ENCODE measurements at places on chromosomes 13 and 19. TPM values are rescaled to one million over a fixed set of nuclear protein-coding genes. Genes with fewer than 3 reads are reported as not detected.

- no peak overlapping the region for H3K27ac ChIP-seq
- no peaks in the 10 kb centered on the region for H3K36me3 ChIP-seq
- peaks cover 4% of the 10 kb centered on the region for H3K4me1 ChIP-seq
- DNase-seq = no peak
Measured at GRCh38 chr19:5821521-5822180, 16.8 kb downstream of the NRTN start.

- no peak overlapping the region for H3K27ac ChIP-seq
- H3K27me3 ChIP-seq = no peaks in the 10 kb centered on the region
- H3K4me1 ChIP-seq = no peaks in the 10 kb centered on the region
- H3K36me3 ChIP-seq = peaks cover 10% of the 10 kb centered on the region
- no peak overlapping the region for H3K4me3 ChIP-seq
- DNase-seq = peak; percentile 69
Measured at GRCh38 chr13:29520671-29521070, 74.8 kb downstream of the SLC7A1 start.

GRCh38 chr13:51882570-51883225 lies 20.9 kb downstream of the CCDC70 start:
- H3K27me3 ChIP-seq = no peaks in the 10 kb centered on the region
- no peak for DNase-seq
- H3K4me1 ChIP-seq = no peaks in the 10 kb centered on the region

- DNase-seq = peak; percentile 46
- peaks cover under 1% of the 10 kb centered on the region for H3K27me3 ChIP-seq
- no peaks in the 10 kb centered on the region for H3K4me1 ChIP-seq
- no peak overlapping the region for H3K4me3 ChIP-seq
- H3K27ac ChIP-seq = no peak overlapping the region
- no peaks in the 10 kb centered on the region for H3K36me3 ChIP-seq
Measured at GRCh38 chr19:45391346-45391745, 13.5 kb downstream of the PPP1R13L start.

DNA sequence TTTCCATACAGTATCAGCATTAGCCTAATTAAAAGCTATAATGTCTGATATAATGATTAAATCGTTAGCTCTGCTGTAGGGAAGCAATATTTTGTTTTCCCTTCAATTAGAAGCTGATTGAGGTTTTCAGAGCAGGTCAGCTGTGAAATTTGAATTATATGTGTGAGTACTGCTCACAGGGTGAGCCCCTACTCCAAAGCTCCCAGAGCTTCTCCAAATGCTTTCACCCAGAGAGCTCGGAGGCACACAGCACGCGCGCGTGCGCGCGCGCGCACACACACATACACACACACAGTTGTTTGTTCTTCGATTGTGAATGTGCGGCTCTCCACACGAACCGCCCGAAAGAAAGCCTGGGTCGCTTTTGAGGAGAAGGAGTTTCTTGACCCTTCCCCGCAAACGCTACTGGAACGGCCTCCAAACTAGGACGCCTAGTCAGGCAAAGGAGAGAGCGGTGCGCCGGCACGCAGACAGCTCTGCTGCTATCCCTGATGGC lies 4.8 kb upstream of the SOX1 start:
- no peak for DNase-seq
- H3K36me3 ChIP-seq = no peaks in the 10 kb centered on the region
- H3K4me3 ChIP-seq = no peak overlapping the region
- H3K4me1 ChIP-seq = no peaks in the 10 kb centered on the region
- H3K27me3 ChIP-seq = peaks cover 100% of the 10 kb centered on the region
- no peak overlapping the region for H3K27ac ChIP-seq

GRCh38 chr19:2569596-2570465 lies 93.9 kb downstream of the GADD45B start:
- DNase-seq = no peak
- no peaks in the 10 kb centered on the region for H3K36me3 ChIP-seq
- no peak overlapping the region for H3K27ac ChIP-seq
- no peak overlapping the region for H3K4me3 ChIP-seq

- DNase-seq = peak; percentile 71
- peak overlapping the region; percentile 54 for H3K4me3 ChIP-seq
- H3K27ac ChIP-seq = no peak overlapping the region
- H3K27me3 ChIP-seq = peaks cover 97% of the 10 kb centered on the region
Measured at GRCh38 chr13:99980201-99980823, 1.3 kb upstream of the ZIC2 start.

DNA sequence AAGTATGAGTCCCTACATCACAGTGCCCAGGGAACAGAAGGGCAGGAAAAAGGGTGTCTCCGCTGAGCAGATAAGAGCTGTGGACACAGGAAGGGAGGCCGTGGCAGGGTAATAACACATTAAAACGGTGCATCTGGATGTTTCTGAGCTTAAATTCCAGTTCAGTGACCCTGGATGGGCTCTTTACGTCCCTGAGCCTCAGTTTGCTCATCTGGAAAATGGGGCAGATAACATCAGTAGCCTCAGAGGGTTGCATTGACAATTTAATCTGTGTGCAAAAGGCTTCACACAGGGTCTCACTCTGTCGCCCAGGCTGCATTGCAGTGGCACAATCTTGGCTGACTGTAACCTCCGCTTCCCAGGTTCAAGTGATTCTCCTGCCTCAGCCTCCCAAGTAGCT lies 58.1 kb downstream of the CELF5 start:
- no peaks in the 10 kb centered on the region for H3K4me1 ChIP-seq
- H3K4me3 ChIP-seq = no peak overlapping the region
- H3K27me3 ChIP-seq = no peaks in the 10 kb centered on the region
- no peaks in the 10 kb centered on the region for H3K36me3 ChIP-seq
- no peak for DNase-seq
- no peak overlapping the region for H3K27ac ChIP-seq

DNA sequence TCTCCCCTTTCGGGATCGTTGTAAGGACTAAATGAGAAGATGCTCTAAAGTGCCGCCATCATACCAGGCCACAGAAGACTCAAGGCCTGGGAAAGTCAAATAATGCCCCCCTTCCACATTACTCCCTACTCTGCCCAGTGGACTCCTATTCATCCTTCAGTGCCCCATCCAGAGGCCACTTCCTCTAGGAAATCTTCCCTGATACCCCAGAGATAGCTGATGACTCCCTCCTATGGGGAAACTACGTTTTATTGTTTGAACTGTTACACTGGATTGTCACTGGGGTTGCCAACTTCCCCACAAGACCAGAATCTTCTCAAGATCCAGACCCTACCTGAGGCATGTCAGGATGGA lies 14.2 kb downstream of the MEIS3 start:
- H3K27ac ChIP-seq = no peak overlapping the region
- no peaks in the 10 kb centered on the region for H3K36me3 ChIP-seq
- DNase-seq = no peak
- no peaks in the 10 kb centered on the region for H3K27me3 ChIP-seq
- no peaks in the 10 kb centered on the region for H3K4me1 ChIP-seq

DNA sequence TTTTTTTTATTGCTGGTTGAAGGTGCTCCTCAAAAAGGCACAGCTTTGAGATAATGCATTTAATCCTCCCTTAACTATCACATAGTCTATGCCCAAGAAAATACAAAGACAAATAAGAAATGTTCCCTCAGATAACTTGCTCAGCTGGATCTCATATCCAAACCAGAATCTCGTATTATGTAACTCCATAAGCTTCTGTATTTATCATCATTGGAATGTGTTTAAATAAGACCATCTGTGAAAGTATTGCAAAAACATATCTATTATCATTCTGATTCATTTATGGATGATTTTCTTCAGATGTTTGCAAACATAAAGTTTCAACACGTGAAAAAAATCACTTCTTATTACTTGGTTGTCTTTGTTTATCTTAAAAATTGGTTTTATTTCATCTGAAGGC lies 190.9 kb downstream of the IRS2 start:
- H3K27ac ChIP-seq = no peak overlapping the region
- no peaks in the 10 kb centered on the region for H3K4me1 ChIP-seq
- no peaks in the 10 kb centered on the region for H3K36me3 ChIP-seq
- no peak for DNase-seq
- H3K27me3 ChIP-seq = no peaks in the 10 kb centered on the region

GRCh38 chr13:31909864-31910551 lies 121.6 kb upstream of the FRY start:
- H3K36me3 ChIP-seq = no peaks in the 10 kb centered on the region
- H3K27ac ChIP-seq = no peak overlapping the region
- H3K4me1 ChIP-seq = no peaks in the 10 kb centered on the region
- H3K27me3 ChIP-seq = no peaks in the 10 kb centered on the region
- H3K4me3 ChIP-seq = no peak overlapping the region
- DNase-seq = peak; percentile 82

DNA sequence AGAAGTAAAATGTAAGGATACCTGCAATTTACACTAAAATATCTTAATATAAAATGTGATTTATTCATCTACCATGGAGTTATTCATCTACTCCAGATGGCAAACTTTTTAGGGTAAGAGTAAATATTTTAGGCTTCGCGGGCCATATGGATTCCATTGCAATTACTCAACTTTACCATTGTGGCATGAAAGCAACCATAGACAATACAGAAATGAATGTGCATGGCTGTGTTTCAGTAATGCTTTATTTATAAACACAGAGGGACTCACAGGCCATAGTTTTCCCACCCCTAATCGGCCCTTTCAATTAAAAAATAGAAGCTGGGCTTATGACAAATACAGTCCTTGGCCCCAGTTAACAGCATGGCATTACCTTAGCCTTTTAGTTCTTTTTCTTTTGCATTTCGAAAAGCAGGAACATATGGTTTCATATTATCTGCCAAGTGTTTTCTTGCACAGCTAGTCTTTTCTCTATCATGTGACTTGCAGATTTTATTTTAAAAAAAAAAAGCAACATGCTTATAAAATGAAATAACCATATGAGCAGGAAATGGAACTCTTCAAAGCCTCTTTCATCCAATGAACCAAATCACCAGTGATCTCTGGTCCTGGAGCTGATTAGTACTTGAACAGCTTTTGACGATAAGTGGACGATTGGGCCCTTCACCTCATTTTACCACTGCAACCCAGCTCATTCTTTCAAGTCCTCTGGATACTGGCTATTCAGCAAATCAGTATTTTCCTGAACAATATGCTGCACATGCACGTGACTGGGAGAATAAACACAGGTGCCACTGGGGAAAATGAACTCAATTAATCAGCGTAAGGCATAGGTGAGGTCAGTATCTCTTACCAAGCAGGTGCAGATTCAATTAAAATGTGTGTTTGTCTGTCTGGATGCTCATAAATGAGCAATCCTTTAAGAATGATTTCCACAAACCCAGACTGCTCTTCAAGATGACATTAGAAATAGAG lies 63.9 kb downstream of the LHFPL6 start:
- H3K36me3 ChIP-seq = no peaks in the 10 kb centered on the region
- no peak overlapping the region for H3K27ac ChIP-seq
- peaks cover 6% of the 10 kb centered on the region for H3K4me1 ChIP-seq
- H3K27me3 ChIP-seq = peaks cover 71% of the 10 kb centered on the region
- no peak overlapping the region for H3K4me3 ChIP-seq

DNA sequence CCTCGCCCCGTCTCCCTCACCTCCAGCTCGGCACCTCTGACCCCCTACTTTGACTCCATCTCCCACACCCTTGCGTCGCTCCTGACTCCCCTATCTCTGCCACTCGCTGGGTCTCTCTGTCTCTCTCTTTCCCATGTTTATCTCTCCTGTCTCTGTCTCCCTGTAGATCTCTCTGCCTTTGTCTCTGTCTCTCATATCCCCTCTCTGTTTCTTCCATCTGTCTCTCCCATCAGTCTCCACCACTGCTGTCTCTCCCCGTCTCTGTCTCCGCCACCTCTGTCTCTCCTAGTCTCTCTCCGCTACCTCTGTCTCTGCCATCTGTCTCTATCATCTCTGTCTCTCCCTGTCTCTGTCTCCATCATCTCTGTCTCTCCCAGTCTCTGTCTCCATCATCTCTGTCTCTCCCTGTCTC lies 12.4 kb upstream of the BBC3 start:
- no peaks in the 10 kb centered on the region for H3K36me3 ChIP-seq
- DNase-seq = no peak
- H3K27ac ChIP-seq = no peak overlapping the region
- H3K4me1 ChIP-seq = no peaks in the 10 kb centered on the region
- H3K4me3 ChIP-seq = peak overlapping the region; percentile 9
- peaks cover 42% of the 10 kb centered on the region for H3K27me3 ChIP-seq

- H3K27ac ChIP-seq = no peak overlapping the region
- H3K4me1 ChIP-seq = no peaks in the 10 kb centered on the region
- no peak for DNase-seq
- no peaks in the 10 kb centered on the region for H3K36me3 ChIP-seq
- no peak overlapping the region for H3K4me3 ChIP-seq
- H3K27me3 ChIP-seq = no peaks in the 10 kb centered on the region
Measured at GRCh38 chr13:27135023-27135422, 36.6 kb downstream of the USP12 start.

DNA sequence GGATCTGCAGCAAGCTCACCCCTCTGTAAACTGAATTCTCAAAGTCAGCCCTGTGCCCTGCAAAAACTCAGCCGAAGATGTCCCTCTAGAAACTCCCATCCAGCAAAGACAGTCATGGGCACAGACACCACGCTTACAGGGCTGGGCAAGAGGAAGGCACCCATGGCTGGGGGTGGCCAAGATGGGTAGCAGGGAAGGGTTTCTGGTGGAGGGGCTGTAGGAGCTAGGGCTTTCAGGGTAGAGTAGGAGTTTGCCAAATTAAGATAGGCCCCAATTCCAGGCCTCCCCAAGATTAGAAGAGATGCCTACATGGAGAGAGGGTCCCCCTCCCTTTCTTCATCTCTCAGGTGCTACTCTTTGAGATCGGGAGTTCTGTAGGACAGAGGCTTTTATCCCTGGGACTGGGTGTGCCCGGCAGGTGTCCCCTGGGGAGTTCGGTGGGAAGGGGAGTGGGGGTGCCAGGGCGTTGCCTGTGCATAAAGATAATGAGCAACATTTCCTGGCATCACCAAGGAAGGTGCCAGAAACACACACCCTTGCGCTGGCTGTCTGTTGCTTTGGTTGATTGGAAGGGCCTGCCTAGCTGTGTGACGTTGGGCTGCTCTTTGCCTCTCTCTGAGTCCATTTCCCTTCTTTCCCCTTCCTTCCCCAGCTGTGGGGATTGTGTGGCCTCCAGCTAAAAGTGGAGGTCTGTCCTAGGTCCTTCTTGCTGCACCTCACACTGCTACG lies 9.4 kb downstream of the NRTN start:
- H3K4me1 ChIP-seq = no peaks in the 10 kb centered on the region
- no peaks in the 10 kb centered on the region for H3K27me3 ChIP-seq
- DNase-seq = no peak
- H3K4me3 ChIP-seq = no peak overlapping the region

Gene UHRF1
- total RNA-seq = 17.3 TPM

Gene CCNA1
- total RNA-seq = not detected

Gene CCNE1
- total RNA-seq = 15.9 TPM

Gene LILRA2
- not detected for total RNA-seq

Gene LPAR2
- total RNA-seq = 39.9 TPM

Gene LGALS7
- total RNA-seq = not detected

Gene VMAC
- 13.0 TPM for total RNA-seq

Gene KLF12
- total RNA-seq = 13.0 TPM
